Prostate gland (tissue), 2 donors: ENCODE measurements at places on chromosomes 2 and 18.

- DNase-seq = no peak
These were observed 79.1 kb upstream of the CYP1B1 start for GRCh38 chr2:38155015-38155414.

DNA sequence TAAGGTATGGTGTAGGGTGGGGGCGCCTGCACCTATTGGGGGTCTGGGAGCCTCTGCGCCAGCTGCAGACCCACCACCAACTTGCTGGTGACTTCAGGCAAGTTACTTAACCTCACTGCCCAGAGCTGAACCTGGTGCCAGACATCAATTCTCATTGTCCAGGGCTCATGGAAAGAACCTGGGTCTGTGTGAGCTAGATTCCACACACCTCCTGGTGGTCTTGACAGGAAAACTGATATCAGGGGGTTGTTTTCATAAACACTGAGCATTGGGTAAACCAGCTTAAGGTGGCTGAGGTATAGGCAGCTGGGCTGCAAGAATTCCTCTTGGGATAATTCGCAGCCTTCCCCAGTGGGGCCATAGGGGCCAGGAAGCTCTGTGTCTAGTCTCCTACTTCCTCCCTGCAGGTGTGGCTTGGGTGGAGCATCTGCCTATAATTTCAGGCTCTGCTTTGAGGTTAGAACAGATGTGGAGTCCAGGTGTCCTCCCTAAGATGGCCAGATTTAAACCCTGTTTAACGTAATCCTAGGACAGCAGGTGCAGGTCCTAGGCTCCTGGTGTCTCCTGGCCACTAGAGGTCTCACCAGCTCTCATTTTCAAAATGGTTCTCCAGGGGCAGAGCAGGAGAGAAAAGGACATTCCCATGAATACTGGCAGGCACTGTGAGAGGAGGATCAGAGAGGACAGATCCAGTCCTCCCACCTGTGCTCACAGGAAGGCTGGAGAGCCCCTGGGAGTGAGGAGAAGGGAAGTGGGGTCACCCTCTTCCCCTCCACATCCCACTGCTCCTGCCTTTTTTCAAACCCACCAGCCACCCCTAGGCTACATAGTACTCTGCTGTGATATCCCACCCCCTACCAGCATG, 100.4 kb upstream of the SMAD2 start:
- DNase-seq = peak; percentile 66

DNA sequence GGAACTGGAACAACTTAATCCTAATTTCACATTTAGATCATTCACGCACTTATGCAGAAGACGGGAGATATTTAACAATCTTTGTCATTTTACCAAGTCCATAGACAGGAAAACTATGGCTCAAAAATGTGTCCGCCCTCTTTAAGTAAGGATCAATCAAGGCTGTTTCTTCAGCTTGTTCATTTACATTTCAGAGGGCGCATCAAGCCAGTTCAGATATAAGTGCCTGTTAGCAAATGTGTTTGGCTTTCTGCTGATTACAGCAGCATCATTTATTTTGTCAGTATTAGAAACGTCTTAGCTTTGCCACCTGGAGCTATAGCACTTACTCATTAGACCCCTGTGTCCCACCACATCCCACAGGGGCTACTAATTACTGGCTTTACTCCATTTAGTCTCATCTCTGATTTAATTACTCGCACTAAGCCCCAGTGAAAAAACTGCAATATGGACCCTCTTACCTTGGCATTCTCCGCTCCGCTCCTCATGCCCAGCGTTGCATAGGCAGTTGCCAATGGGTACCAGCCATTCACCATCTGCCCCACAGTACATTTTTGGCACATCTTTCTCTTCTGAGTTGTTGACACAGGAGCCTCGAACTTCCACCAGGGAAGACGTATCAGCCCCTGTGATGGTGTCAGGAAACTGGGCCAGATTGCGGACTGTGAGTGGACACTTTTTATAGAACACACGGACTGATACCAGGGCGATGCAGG, 8.7 kb downstream of the EPHA4 start:
- no peak for DNase-seq

DNA sequence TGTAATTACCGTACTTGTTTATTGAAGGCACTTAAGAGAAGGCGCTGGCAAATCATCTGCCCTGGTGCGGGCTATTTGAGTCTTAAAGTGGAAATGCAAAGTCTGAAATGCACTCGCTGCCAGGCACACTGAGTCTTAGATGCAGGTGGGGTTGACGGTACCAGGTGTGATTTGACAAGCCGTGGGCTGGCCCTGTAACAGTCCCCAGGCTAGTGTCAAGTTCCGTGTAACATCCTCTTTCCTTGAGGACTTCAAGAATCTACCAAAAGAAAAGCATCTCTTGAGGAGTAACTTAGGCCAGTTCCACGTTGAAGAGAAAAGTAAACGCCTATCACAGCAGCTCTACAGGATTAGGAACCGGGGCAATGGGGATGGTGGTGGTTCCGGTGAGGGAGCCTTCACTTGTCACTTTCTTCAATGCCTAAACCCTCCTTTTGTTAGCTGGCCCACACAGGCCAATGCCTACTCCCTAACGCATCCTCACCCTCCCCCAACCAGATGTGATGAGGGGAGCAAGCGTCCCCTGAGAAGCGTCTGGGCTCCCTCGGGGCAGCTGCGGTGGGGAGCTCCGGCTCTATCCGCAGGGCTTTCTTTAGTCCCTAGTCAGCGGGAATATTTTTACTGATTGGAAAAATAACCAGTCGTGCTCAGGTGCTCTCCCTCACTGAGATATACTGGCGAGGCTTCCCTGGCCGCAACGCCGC, 1.5 kb upstream of the UGP2 start:
- no peak for DNase-seq

GRCh38 chr2:24508878-24509277, 17.8 kb downstream of the NCOA1 start:
- DNase-seq = no peak

DNA sequence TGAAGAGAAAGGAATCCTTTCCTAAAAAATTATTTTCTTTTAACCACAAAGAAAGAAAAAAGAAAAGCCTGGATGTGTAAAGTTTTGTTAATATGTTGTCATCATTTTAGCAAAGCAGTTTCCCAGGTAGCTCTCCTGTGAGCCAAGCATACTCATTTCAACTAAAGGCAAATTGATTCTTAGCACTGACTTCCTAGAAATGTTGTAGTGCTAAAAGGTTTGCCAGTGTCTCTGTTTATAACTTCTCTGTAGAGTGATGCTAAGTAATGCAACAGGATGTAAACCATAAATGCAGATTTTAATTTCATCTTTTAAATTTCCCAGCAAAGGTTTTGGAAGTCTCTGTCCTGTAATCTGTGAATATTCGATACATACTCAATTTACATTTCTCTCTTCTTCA, 10.2 kb downstream of the GATA6 start:
- no peak for DNase-seq

DNA sequence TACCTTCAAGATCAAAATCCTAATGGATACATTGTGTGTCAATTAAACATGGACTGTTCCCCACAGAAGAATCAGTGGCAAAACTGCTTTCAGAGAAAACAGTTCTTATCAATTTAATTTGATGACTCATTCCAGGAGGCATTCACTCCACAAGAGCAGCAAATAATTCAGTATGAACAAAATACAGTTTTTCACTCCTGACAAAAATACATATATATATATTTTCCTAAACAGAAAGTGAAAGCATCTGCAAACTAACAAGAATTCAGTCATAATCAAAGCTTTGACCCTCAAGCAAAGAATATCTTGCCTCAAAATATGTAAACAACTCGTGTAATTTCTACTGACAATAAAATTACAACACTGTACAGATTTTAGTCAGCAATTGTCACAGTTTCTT, 685.1 kb upstream of the SLC8A1 start:
- DNase-seq = no peak

- DNase-seq = no peak
These were observed 114.7 kb downstream of the FAM210A start for GRCh38 chr18:13611601-13612195.

- DNase-seq = no peak
These were observed 43.6 kb upstream of the PXDN start for GRCh38 chr2:1787755-1788477.

- no peak for DNase-seq
These were observed 83.8 kb upstream of the CCDC85A start for GRCh38 chr2:56099963-56100362.

DNA sequence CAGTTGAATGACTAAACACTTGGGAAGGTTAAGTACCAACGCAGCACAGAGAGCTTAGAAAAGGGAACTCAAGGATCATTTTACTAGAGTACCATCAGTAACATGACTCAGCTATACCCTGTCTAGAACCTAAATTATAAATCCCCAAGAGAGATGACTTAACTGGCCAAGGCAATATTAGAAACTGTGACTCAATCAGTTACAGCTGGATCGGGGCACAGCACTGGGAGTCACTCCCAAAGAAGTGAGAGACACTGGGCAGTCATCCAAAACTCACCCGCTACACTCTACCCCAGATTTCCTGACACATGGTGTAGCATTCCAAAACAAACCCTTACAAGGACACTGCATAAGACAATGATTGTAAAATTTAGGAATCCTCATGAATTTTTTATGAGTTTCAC, 17.7 kb downstream of the IWS1 start:
- peak; percentile 47 for DNase-seq

DNA sequence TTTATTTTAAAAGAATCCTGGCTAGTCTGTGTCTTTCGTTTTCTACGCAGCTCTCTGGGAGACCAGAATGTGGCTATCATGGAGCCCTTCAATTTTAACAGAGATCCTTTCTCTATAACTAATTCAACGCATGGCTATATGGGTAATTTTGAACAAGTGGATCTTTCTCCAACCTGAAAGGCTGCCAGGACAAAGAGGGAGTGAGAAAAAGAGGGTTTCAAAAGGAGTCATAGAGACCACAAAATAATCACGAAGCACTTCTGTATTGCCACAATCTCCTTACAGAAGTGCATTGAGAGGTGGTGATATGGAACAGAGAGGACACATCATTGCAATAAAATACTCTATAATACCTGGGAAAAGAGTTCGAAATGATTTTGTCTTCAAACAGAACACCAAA, 21.7 kb upstream of the CDH2 start:
- DNase-seq = no peak

GRCh38 chr2:37357069-37357468, 12.6 kb downstream of the QPCT start:
- DNase-seq = no peak

GRCh38 chr2:209671020-209671680, 100.5 kb upstream of the UNC80 start:
- DNase-seq = no peak

- DNase-seq = no peak
These were observed 207.3 kb upstream of the APCDD1 start for GRCh38 chr18:10247021-10247741.

DNA sequence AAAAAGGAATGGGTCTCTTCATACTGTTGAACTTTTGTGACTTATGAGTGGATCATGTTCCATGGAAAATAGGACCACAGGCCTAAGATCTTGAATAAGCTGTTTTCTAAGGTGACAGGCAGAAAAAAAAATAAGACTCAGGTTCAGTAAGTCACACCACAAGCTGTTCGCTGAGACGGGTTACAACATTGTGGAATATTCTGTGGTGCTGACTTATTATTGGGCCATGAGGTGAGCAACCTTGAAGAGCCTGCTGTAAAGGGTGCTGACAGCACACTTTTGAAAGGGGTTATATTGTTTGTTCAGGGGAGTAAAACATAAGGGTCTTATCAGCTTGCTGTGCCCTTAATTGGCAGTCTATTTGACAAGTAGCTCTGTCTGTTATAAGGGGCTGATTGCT, 439.8 kb upstream of the SLC14A2 start:
- no peak for DNase-seq

- no peak for DNase-seq
These were observed 1.4 kb downstream of the GCFC2 start for GRCh38 chr2:75709297-75709696.

DNA sequence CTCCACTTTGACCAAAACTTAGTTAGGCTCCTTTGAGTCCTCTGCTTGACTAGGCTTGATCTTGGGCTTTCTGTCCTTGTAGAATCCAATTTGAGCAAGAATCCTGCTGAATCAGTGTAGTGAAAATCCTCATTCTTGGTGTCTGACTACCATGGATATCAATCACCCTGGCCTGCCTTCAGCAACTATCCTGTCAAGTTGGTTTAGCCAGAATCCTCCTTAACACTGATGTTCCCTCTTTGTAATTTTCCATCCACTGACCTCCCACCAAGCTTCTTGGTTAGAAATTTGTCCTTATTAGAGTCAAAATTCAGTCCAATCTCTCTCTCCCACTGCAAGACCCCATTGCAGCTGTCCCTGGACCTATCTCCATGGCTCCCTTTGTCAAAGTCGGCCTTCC, 494 bp upstream of the RBM45 start:
- DNase-seq = no peak

DNA sequence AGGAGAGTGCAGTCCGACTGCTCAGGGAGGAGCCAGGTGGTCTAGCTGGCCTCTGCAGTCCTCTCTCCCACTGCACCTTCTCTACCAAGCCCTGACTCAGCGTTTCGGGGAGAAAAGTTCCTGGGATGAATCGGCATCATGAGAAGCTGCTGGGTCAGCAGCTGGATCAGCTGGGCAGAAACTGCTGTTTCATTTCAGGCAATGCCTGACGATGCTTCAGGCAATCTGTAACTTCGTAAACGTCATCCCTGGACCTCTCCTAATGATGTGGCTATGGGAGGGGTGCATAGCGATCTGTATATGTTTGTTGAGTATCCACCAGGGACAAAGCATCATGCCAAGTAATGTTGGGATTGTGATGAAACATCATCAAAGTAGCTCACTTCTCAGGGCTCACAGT, 20.7 kb downstream of the LIPG start:
- DNase-seq = no peak

GRCh38 chr2:120592084-120592483, 143.6 kb upstream of the GLI2 start:
- DNase-seq = no peak

DNA sequence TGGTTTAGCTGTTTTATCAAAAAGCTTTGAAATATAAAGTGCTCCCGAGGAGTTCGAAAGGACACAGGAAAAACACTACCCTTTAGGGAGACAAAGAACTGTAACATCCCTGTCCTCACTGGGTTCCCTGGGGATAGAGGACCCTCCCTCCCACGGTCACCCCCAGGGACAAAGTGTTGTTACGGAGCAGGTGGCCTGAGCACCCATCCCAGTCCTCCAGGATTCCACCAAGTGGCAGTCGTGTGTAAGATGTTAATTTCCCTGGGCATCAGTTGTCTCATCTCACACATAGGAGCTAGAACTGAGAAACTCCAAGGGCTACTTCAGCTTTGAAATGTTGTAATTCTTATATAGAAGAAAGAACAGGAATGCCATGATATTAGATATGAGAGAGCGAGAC, 137.7 kb downstream of the ALK start:
- no peak for DNase-seq

DNA sequence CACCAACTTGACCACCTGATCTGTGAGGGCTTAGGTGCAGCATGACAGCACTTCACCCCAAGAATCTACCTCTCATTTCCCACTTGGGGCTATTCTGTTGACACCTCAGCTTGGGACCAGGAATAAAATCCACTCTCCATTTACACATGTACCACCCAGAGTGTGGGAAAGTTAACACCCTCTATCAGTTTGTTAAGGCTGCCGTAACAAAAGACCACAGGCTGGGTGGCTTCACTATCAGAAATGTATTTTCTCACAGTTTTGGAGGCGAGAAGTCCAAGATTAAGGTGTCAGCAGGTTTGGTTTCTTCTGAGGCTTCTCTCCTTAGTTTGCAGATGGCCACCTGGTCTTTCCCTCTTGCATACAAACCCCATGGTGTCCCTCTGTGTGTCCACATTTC, 277.7 kb upstream of the ERBB4 start:
- DNase-seq = no peak

- no peak for DNase-seq
These were observed 112.7 kb upstream of the NPAS2 start for GRCh38 chr2:100707016-100707947.
